T-helper 17 cell (primary cell): ENCODE measurements at places on chromosomes 5 and 9. TPM values are rescaled to one million over a fixed set of nuclear protein-coding genes. Genes with fewer than 3 reads are reported as not detected.

DNA sequence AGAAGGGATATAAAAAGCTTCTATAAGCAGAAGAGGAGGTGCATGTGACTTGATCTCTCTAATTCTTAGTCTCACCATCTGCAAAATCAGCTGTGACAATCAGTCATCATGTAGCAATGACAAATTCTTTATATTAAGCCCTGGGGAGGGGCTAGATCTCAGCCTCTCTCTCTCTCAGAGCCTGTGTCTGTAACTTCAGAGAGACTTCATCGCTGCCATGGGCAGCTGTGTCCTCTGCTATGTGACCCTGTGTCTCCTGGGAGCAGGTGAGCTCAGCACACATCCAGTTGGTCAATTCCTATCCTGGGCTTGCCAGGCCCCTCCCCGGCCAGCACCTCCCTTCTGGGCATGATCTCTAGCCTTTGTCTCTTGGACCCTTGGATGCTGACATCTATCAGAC lies 109.6 kb downstream of the ANKRD18B start:
- no peak for DNase-seq

The SMIM32 gene
- total RNA-seq: not detected

DNA sequence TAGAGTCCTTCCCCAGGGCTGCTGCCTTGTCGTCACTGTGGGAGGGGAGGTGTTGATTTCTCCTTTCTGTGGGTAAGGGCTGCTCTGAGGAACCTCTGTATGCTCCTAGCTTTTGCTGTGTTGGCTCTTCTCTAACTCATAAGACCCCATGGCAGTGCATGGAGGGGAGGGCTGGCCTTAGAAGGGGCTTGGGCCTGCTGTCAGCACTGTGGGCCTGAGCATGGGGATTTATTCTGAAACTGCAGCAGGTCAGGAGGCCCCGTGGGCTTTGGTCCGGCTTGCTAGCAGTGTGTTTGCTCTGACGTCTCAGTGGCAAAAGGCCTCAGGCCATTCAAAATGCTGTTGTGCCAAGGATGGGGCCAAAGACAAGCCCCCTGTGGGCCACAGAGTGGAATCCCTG lies 6.8 kb downstream of the FGF18 start:
- DNase-seq: no peak

DNA sequence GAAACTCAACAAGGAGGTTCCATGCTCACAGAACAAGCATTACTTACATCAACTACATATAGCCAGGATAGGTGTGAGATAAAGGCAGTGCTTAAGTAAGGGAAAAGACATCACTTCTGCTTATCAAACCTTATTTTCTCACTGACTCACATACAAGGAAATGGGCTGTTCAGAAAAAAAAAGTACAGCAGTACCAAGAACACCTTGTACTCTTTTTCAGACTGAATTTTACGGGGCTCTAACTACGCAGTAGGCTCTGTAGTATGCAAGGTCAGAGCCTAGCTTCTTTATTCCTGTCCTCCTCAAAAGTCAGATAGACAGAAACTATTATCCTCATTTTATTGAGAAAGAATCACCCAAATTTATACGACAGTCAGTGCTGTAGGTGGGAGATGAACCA lies 5.8 kb downstream of the PSMB7 start:
- DNase-seq: no peak

DNA sequence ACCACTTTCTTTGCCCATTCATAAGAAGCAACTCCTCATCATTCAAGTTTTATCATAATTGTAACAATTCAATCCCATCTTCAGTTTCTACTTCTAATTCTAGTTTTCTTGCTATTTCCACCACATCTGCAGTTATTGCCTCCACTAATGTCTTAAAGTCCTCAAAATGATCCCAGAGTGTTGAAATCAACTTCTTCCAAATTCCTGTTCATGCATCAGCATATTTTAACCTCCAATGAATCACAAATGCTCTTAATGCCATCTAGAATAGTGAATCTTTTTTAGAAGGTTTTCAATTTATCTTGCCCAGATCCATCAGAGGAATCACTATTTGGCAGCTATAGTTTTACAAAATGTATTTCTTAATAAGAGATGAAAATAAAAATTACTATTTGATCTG lies 3.2 kb upstream of the SRP19 start:
- DNase-seq: no peak

DNA sequence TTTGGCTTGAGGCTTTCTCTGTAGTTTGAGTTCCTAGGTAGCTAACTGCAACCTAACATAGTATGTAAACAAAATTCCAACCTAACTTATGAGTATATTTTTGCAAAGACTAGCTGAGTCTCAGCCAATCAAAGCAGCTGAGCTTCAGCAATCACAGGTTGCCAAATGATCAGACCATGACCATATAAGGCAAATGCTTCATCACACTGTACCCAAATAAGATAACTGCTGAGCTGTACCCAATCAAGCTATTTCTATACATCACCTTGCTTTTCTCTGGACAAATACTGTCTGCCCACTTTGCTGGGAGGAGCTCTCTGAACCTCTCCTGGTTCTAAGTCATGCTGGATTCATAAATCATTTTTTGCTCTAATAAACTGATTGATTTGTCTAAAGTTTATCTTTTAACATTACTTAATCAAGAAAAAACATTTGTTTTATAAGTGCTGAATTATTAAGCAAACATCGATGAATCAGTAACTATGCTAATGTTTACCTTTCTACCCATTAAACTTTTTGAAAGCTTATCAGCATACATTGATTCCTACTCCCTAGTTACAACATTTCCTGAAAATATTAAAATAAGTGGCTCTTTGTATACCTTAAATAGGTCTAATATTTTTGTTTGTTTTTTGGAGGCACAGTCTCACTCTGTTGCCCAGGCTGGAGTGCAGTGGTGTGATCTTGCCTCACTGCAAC lies 129.7 kb upstream of the PCA3 start:
- no peak for DNase-seq

GRCh38 chr9:95268681-95269080 lies 48.8 kb downstream of the FANCC start:
- DNase-seq: no peak

The NRG2 gene
- total RNA-seq: 0.08 TPM

DNA sequence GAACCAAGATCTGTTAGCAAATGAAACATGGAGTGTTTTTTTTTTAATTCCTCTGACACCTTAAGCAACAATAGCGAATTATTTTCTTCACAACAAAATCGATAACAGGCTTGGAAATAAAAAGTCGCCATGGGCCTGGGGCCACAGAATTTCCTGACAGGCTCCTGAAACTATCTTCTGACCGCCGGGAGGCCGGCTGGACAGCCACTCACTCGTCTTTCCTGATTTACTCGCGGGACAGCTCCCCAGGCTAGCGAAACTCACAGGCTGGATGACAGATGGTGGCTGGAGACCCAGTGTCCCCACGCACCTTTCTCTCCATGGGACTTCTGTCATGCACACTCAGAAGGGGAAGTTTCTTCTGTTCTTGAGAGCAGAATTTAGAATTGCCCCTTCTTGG lies 143.3 kb upstream of the IRX2 start:
- no peak for DNase-seq

The PCDHGA10 gene
- 0.10 TPM for total RNA-seq

The FRMD3 gene
- total RNA-seq: 18.9 TPM

GRCh38 chr9:71767776-71768321 lies 464 bp downstream of the CEMIP2 start:
- no peak for DNase-seq
